ENCODE measurements at places on chromosomes 2 and 18.

DNA sequence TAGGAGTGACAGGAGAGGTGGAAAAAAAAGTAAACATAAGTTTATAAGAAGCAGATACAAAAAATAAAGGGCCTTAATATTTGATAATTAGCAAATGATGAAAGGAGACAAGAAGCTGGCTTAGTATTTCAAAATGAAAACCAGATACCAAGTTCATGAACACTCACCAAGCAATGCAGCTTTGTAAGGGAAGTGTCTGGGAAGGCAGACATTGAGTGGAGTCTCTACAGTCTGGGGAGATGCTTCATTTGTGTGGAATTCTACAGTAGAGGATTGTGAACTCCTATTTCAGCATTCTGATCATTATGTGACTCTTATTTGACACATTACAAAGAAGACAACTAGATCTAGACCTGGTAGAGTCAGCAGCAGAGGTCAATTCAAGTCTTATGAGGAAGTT is 1072.7 kb downstream of the DSC3 start:
- DNase-seq, result no peak

DNA sequence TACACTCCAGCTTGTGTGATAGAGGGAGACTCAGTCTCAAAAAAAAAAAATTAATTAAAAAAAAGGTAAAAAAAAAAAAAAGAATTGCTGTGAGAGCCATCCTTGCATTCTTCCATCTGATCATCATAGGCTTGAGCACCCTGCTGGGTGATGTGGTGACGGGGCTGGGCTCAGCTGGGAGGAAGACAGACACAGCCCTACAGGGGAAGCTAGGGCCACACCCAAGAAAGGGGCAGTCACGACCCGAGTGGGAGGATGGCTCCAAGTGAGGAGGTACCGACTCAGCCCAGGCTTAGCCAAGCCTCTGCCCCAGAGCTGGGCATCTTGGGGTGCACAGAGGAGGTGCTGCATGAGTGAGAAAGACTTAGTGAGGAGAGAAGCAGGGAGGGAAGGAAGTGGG is 165.5 kb downstream of the SH3RF3 start:
- DNase-seq, result no peak

GRCh38 chr2:23689891-23690290 is 237.0 kb downstream of the ATAD2B start:
- DNase-seq, result no peak

DNA sequence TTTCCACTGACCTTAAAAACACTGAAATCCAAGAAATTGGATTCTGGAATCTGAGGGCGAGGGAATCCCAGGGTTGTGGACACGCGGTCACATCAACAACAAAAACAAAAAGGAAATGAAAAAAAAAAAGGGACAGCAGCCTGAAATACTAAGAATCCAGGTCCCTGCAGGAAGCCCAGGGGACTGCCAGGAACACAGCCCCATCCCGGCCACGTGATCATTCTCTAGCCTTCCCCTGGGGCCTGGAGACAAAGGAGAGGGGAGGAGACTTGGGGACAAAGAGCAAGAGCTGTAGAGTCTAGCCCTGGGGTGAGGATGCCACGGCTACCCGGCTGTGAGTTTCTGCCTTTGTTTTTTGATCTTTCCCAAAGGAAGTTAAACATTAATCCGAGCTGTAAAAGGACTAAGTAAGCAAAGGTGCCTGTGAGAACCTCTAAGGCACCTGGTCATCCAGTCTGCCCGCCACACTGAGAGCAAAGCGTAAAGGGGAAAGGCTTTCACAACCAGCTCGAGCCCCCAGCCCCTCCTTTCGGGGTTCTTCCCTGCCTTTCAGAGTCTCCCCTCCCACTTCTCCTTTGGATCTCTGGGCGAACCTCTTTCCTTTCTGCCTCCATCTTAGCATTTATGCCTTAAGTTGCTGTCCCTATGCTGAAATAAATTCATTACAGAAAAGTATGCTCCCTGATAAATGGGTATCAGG is 57.9 kb upstream of the MSH2 start:
- peak; percentile 44 for DNase-seq

DNA sequence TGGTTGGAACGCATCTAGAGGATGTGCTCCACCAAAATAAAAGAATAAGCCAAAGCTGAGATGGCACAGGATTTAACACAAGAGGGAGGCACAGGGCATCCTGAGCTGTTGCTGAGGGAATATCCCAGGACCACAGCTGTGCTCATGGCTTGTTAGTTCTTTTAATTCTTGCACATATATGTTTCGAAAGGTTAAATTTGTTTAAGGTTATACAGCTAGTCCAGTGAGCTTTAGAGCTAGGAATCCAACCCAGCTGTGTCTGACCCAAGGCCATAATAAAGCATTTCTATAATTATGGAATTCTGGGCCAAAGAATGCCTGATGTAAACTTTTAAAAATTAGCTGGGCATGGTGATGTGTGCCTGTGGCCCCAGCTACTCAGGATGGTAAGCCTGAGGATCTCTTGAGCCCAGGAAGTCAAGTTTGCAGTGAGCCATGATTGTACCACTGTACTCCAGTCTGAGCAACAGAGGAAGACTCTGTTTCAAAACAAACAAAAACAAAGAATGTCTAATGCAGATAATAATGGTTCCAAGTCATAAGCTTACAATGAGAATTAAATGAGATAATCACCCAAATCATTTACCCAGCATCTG is 66.4 kb upstream of the CCBE1 start:
- DNase-seq, result peak; percentile 45

DNA sequence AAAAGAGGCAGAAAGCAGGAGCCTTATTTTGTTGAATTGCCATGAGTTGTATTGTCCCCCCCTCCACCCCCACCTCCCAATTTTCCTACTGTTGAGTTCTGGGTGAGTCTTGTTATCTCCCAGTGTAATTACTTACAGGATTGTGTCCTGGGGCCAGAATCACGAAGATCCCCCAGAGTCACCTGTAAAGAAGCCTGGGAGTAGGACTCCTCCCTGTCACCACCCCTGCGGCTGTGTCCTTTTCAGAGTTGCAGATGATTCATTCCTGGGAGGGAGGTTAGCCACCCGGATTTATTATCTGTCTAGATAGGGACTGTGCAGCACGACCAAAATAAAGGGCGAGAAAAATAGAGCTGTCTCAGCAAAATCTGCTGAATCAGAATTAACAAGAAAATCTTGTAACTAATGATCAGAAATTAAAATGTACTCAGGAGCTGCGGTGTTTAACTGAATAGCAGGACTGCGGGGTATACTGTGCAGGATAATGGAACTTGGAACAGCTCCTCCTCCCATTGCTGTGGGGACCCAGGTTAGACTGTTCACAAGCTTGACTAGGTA is 81.7 kb upstream of the CAPN13 start:
- DNase-seq, result no peak

DNA sequence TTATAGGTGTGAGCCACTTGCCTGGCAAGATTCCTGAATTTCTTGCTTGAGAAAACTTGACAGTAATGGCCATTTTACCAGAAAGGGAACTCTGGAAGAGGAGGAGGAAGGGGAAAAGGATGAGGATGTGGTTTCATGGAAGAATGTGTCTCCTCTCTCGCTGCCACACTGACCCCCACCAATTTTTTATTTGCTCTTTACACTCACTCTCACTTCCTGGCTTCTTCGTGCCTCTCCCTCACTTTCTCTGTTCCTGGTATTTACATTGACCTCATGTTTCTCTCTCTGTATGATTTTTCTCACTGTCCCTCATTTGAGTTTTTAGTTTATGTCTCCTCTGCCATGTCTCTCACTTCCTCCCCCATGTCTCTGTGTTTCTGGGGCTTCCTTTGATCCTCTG is 134.5 kb upstream of the CAB39 start:
- DNase-seq, result no peak

GRCh38 chr18:79424880-79425568 is 29.3 kb downstream of the NFATC1 start:
- DNase-seq, result no peak

DNA sequence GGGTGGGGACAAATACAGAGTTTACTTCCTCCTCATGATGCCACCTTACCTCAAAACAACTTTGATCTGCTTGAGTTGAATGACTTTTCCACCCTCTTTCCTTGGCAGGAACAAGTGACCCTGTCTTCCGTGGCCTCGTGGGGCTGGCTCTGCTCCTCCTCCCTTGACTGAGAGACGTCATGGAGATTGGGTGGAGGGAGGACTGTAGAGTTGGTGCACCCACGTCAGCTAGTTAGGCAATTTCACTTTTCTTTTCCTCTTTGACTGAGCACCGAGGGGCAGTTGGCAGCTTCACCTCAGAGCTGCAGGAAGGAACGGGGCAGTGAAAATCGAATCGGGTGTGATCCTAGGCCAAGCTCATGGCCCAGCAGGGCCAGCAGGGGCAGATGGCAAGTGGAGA is at the start of gene SP140:
SP140 (plus strand) TSS at position 251 of the 400 bp plus-strand sequence; CDS start at position 360, 109 bp downstream.
- no peak for DNase-seq

GRCh38 chr2:235594041-235594440 is 100.2 kb downstream of the AGAP1 start:
- peak; percentile 89 for DNase-seq

GRCh38 chr2:16031848-16032159 is 91.5 kb downstream of the MYCN start:
- DNase-seq, result no peak

GRCh38 chr2:169014780-169015179 is 16.3 kb downstream of the ABCB11 start:
- no peak for DNase-seq

DNA sequence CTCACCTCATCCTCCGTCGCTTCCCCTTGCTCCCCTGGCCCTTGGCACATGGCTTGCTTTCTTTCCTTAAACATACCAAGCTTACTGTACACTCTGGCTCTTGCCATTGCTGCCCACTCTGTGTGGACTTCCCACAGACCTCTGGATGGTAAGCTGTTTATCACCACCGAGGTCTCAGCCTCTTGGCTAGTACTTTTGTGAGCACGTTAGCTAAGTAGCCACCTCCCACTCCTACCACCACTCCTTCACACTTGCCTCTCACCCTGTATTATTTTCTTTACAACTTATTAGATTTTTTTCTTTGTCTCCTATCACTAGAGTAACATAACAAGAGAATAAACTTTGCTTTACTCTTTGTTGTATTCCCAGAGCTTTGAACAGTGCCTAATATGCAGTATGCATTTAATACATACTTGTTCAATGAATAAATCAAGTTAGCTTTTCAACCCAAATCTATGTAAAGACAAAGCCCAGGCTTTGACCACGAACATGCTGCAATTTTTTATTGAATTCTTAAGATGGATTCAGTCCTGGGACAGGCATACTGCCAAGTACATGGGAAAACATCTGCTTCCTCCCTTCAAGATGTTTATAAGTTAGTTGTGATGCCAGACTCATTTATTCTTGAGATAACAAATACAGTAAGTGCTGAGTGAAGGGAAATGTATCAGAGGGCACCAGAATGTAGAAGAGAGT is 25.0 kb upstream of the MSGN1 start:
- peak; percentile 84 for DNase-seq

GRCh38 chr18:68611311-68611710 is 103.6 kb downstream of the TMX3 start:
- no peak for DNase-seq

DNA sequence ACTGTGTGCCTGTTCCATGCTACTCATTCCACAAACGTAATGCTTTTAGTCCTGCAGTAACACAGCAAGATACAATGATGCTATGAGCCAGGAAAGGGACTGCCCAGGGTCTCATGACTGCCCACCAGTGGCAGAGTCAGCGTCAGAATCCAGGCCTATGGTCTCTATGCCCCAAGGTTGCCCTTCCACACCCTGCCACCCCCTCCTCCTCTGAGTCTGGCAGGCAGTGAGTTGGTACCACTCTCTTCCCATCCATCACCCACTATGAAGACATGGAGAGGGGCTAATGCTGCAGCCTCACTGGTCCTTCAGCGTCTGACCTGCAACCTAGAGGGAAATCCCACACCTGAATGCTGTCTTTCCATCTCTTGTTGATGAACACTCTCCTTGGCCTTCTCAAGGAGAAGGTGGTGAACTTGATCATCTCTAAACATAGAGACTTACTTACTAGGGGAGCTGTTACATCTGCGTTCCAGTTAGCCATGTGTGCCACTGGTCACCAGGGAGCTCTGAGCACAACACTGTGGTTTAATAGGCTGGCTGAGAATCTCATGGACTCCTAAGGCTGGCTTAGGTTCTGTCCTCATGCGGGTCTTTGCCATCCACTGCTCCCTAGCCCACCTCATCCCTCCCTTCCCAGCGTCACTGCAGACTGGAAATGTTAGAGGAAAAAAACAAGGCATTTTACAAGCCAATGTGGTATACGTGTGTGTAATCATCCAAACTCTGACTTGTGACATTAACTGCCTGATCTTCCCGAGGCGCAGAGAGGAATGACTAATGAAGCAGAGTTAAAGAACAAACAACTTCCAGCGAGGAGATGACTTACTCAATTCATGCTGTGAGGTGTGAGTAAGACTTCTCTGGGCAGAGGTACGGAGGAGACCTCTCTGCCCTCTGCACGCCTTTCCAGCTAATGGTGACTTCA is 28.8 kb downstream of the STEAP3 start:
- peak; percentile 97 for DNase-seq

DNA sequence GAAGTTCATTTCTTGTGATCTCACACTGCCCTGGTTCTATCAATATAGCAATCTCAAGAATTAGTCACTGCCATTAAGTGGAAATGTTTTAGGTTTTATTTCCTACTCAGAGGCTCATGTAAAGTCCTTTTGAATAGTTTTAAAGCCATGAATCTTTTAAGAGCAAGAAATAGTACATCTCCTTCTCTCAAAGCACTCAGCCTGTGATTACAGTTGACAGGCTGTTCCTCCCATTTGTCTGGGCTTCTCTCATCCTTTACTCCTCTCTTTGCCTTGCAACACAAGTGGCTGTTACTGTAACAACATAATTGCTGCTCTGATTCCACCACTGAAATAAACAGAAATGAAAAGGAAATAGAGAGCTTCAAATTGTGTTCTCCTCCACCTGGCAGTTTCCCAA is 18.4 kb downstream of the GRP start:
- DNase-seq, result no peak

DNA sequence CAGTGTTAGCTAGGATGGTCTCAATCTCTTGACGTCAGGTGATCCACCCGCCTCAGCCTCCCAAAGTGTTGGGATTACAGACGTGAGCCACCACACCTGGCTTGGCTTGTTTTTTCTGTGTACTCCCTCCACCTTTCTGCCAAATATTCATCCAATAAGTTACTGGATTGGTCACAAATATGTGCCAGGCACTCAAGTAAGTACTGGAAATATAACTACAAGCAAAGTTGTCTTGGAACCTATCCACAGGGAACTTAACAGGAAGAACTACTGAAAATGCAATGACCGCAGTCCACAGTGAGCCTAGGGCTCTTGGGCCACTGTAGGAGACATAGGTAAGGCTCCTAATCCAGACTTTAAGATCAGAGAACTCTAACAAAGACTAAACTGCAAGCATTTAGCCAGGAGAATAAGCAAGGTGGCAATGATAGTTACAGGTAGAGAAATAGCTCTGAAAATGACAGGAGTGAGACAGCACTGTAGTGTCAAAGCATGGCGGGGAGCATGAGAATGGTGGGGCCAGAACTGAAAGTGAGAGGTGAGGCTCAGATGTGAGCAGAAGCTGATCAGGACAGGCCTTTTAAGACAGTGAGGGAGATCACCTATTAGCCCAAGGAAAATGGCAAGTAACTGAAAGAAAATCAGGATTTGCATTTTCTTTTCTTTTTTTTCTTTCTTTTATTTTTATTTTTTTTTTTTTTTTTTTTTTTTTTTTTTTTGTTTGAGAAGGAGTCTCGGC is 252.1 kb downstream of the RBM43 start:
- no peak for DNase-seq
